Inflammatory macrophage treated with lipopolysaccharide for 1 hour (primary cell): ENCODE measurements at places on chromosomes 2 and 18.

GRCh38 chr2:29729932-29730331 is 191.5 kb downstream of the ALK start:
- DNase-seq, result no peak

GRCh38 chr2:204794624-204795023 is 249.3 kb downstream of the PARD3B start:
- DNase-seq, result no peak

DNA sequence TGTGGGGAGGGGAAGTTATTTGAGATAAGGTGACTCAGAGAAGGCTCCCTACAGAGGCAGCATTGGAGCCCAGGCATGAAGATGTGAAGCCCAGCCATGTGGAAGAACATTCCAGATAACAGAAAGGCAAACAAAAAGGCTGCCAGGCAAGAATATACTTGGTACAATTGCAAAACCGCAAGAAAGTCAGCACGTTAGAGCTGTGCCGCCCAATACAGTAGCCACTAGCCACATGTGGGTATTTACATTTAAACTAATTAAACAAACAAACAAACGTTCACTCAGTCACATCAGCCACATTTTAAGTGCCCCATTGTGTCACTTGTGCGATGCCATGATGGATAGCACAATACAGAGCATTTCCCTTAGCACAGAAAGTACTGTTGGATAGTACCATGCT is 179.6 kb downstream of the SATB2 start:
- DNase-seq, result no peak

- peak; percentile 85 for DNase-seq
Observed at GRCh38 chr2:54535599-54536195, 79.6 kb downstream of the SPTBN1 start.

DNA sequence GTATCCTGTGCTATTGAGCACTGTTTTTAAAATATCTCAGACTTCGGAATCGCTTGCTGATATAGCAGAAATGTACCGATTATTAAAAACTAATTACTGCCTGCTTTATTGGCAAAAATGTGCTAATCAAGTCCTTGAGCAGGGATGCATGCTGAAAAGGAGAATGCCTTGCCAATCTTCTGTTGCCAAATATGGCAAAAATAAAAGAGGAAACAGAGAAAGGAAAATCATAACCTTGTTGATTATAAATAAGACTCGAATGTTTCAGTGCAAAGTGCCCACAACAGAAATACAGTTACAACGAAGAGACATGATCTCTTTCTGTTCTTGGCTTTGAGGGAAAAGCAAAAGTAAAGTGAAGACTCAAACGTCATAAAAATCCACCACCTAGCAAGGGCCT is 248.5 kb downstream of the TMEM182 start:
- DNase-seq, result no peak

GRCh38 chr18:6423289-6423688 is 8.6 kb upstream of the L3MBTL4 start:
- no peak for DNase-seq

DNA sequence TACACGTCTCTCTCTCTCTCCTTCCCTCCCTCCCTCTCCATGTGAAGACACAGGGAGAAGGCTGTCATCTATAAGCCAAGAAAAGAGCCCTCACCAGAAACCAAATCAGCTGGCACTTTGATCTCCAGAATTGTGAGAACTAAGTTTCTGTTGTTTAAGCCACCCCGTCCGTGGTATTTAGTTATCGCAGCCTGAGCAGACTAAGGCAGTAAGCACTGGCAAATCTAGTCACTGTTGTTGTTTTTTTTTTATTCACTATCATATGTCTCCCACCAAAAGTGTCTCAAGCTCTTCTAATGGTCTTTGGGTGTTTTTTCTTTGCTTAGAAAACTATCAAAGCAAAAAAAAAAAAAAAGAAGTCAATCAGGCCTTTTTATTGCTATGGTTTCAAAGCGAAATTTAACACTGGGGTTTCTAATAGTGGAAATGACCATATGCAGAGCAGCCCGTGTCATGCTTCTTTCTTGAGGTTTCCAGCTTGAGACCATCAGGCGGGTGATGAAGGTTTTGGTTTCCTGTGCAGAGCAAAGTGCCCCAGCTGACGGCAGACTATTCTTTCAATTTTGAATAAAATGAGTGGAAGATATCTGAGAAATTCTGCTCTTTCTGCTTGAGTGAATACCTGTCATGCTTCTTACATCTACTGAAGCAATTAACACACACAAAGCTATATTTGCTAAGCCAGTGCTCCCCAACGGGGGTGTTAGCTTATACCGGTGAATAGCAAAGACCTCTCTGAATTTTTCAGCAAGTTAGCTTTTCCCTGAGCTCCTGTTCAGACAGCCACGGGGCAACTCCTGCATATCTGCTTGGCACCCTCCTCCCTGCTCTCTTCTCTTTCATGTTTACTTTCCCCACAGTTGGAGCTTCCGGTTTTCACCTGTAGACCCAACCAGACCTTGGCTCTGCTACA is 394.1 kb upstream of the ATP5MC3 start:
- no peak for DNase-seq

GRCh38 chr18:62118328-62118727 is 68.5 kb downstream of the PIGN start:
- no peak for DNase-seq

GRCh38 chr18:5506174-5506573 is 37.6 kb downstream of the EPB41L3 start:
- DNase-seq, result no peak

DNA sequence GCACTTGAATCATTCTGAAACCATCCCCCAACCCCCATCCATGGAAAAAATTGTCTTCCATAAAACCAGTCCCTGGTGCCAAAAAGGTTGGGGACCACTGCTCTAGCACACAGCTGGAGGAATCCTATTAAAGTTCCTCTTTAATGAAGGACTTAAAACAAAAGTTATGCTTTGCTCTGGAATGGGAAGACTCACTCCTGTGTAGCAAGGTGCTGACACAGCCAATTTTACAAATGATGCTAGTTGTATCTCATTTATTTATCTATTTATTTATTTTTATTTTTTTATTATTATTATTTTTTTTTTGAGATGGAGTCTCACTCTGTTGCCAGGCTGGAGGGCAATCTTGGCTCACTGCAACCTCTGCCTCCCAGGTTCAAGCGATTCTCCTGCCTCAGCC is 58.9 kb upstream of the NDUFV2 start:
- DNase-seq, result no peak

- no peak for DNase-seq
Observed at GRCh38 chr18:5106730-5107129, 90.3 kb downstream of the AKAIN1 start.

DNA sequence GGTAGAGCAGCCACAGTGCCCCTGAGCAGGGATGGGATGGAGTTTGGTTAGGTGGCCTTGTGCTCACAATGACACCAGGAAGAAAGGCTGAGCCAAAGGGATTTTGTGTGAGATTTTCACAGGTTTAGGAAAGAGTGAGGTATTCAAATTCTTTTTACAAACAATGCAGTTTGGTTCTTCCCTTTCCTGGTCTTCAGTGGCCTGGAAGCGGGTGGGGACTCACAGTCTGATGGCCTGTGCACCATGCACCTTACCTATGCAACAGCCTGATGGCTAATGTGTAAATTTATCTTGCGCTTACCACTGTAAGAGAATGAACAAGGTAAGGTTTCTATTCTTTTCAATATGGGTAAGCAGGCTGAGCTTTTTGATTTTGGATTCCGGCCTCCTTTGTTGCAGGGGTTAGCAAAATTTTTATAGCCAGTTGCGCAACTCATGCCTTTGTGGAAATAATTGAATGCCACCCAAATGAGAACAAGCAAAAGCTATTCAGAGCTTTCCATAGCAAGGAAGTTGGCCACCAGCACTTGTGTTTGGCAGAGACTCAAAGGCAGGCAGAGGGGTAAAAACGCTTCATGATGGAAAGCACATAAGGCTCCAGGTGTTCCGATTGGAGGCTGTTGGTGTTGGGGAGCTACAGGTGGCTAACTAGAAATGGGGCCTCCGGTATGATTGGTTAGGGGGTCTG is 23.8 kb upstream of the IL1R2 start:
- no peak for DNase-seq

DNA sequence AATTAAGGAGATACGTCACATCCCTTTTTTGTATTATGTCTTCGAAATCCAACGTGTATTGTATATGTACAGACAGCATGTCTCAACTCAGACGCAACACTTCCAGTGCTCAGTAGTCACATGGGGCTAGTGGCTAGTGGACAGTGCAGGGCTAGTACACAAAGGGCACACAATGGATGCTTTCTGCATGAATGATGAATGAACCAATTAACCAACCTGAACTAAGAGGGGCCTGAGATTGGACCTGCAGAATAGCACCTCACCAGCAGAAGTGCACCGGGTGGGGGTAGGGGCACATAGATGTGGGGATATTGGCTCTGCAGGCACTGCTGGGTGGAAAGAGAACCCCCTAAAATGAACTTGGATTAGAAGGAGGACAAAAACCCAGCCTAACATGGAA is 20.7 kb downstream of the ST8SIA5 start:
- DNase-seq, result no peak

DNA sequence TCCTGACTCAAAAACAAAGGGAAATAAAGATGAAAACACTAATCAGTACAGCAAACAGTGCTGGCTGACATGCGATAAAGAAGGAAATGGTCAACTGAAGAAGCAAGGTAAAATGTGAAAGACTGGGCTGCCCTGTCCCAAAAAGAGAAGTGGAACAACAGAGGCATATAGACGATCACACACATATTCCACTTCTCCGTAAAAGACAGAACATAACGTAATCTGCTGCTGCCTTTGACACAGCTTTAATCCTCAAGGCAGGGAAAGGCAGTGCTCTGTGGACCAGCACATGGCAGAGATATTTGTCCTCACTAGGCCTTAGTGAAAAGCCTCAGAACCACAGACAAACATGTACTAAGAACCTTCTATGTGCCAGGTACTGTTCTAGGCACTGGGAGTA is 24.3 kb upstream of the REL start:
- DNase-seq, result peak; percentile 78

GRCh38 chr2:222017252-222017850 is 281.4 kb downstream of the PAX3 start:
- no peak for DNase-seq

GRCh38 chr2:10654069-10654468 is 35.7 kb downstream of the NOL10 start:
- no peak for DNase-seq

- DNase-seq, result no peak
Observed at GRCh38 chr2:47535073-47535472, 132.1 kb downstream of the MSH2 start.

- DNase-seq, result no peak
Observed at GRCh38 chr2:5215989-5216607, 476.1 kb upstream of the SOX11 start.

- peak; percentile 32 for DNase-seq
Observed at GRCh38 chr2:199663157-199663556, 187.8 kb downstream of the FTCDNL1 start.

DNA sequence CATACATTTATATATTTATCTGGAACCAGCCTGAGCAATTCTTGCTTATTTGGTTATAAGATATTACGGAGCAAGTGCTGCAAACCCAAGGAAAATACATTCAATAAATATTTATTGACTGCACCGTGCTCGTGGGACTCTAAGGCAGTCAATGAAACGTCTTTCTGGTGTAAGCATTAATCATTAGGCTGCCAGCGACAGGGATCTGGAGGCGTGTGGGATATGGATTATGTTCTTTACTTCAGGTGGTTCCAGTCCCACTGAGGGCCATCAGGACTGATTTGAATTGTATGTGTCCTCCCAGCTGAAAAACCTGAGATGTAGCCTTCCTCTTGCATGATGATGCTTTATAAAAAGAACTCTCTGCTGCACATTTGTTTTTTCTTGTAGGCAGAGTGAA is 75.4 kb downstream of the TACR1 start:
- DNase-seq, result no peak

GRCh38 chr2:108925735-108926134 is 63.3 kb downstream of the EDAR start:
- DNase-seq, result no peak

- DNase-seq, result no peak
Observed at GRCh38 chr2:74101574-74102300, 46.0 kb downstream of the BOLA3 start.

- no peak for DNase-seq
Observed at GRCh38 chr2:215758691-215759090, 254.7 kb downstream of the MREG start.

- DNase-seq, result no peak
Observed at GRCh38 chr2:182207049-182207746, 219.6 kb downstream of the PDE1A start.

GRCh38 chr2:39399570-39399969 is 37.5 kb downstream of the MAP4K3 start:
- no peak for DNase-seq

DNA sequence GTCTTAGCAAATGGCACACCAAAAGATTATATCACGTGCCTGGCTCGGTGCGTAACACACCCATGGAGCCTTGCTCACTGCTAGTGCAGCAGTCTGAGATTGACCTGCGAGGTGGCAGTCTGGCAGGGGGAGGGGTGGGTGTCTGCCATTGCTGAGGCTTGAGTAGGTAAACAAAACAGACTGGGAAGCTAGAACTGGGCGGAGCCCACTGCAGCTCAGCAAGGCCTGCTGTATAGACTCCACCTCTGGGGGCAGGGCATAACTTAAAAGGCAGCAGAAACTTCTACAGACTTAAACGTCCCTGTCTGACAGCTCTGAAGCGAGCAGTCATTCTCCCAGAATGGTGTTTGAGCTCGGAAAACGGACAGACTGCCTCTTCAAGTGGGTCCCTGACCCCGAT is 55.9 kb upstream of the FSHR start:
- no peak for DNase-seq

DNA sequence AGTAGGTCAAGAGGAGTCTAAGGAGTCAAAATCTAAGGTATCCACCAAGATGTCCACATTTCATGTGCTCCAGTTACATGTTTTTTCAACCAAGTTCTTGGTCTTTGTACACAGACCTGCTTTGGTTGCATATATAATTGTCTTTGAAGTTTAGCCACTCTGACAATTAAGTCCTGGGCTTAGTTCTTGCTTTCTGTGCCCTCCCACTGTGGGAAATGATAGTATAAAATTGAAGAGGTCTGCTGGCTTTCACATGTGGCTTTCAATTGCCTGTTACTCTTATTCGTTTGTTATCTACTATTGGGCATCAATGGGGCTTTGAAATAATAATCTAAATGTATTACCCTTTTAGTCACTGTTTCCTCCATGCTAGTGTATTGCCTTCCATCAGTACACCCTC is 72.8 kb downstream of the TBR1 start:
- DNase-seq, result no peak

GRCh38 chr2:53131416-53131815 is 636.2 kb upstream of the CHAC2 start:
- DNase-seq, result no peak

- DNase-seq, result no peak
Observed at GRCh38 chr18:55489034-55489986, 98.7 kb downstream of the TCF4 start.

DNA sequence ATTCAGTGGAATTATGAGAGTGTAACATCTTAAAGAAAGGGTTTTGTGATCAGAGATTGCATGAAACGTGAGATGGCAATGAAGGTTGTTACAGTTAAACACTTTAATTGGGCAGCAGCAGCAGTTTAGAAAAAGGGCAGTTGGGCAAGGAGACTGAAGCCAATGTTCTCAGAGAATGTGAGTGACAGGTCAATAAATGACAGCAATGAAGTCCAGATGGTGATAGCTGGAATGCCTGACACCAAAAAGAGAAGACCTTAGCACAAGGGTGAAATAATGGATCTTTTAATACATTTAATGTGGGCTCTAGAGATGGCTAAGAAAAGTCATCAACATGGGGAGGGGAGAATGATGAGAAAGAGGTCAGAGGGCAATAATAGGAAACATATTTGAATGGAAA is 89.4 kb upstream of the CDH7 start:
- no peak for DNase-seq
